ENCODE measurements at places on chromosomes 6 and 20.

DNA sequence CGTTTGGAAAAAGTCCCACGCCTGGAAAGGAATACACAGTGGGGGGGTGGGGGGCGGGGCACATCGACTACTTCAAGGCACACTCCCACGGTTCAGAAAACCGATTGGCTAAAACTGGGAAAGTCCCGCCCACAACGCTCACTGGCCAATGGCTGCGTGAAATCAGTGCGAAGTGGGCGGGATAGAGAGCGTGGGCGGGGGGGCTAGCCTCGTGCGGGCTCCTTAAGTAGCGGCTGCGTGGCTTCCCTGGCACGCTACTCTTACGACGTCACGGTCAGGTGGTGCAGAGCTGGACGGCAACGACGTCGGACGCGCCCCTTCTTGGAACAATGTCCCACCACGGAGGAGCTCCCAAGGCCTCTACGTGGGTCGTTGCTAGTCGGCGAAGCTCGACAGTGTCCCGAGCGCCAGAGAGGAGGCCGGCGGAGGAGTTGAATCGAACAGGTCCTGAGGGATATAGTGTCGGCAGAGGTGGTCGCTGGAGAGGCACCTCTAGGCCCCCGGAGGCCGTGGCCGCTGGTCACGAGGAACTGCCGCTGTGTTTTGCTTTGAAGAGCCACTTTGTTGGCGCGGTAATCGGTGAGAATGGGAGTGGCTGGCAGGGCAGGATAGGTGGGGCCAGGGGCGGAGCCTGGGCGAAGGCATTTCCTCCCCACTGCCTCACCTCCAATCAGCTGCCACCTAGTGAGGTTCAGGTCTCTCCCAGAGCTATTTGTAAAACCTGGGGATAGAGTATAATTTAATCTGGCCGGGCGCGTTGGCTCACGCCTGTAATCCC lies at the start of gene DDX43:
TSS of gene DDX43 (plus strand) at position 252 of the 778 bp plus-strand sequence. CDS start at position 330, 78 bp downstream.
- peak; percentile 61 for DNase-seq

DNA sequence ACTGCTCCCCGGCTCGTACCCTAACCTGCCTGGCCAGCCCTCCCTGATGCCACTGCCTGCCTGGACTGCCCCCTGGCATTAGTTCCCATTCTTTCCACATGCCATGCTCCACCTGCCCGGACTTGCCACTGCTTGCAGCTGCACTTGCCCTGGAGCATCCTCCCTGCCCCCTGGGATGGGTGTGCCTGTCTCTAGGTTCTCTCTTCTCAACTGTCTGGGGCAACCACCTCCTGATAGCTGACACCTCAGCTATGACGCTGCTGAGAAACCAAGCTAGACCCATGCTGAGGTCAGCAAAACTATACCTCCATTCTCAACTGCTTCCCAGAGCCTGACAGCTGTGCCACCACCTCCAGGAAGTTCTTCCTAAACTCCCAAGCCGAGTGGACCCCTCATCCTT lies 72.1 kb downstream of the PERP start:
- DNase-seq = no peak

DNA sequence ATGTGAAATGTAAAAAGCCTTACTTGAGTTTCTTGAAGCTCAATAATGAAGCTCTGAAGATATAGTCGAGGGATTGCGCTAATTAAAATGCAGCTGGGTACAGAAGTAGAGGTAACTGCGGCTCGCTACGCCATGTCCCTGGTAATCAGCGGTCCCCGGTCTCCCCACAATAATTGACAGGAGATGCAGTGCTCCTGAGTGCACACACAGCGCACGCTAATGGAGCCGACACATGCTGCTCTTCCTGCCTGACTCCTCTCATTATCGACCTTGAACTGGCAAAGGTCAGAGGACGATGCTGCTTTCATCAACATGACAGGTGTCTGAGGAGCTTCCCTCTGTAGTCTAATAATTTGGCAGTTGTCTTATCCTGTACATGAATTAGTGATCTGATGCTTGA lies 365.9 kb downstream of the RNF144B start:
- DNase-seq = no peak

GRCh38 chr6:159038914-159039884 lies 5.6 kb downstream of the TAGAP start:
- no peak for DNase-seq

GRCh38 chr20:51796340-51796739 lies 6.0 kb downstream of the SALL4 start:
- DNase-seq = peak; percentile 40

- peak; percentile 53 for DNase-seq
Observed at GRCh38 chr6:137043710-137044365, 927 bp downstream of the IL20RA start.

DNA sequence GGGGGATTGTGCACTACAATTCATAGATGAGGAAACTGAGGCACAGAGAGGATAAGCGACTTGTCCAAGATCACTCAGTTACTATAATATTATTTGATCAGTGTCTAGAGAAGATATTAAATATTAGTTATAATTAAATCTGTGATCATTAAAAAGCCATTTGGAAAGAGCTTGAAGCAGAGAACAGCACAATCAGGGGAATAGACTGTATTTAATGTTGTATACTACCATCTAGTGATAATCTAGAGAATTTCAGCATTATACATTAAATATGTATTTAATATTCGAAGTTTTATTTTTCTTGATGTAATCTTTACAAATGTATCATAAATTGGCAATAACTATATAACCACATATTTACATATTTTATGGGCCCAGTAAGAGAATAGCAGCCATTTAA lies 20.1 kb upstream of the MTCL3 start:
- DNase-seq = no peak

DNA sequence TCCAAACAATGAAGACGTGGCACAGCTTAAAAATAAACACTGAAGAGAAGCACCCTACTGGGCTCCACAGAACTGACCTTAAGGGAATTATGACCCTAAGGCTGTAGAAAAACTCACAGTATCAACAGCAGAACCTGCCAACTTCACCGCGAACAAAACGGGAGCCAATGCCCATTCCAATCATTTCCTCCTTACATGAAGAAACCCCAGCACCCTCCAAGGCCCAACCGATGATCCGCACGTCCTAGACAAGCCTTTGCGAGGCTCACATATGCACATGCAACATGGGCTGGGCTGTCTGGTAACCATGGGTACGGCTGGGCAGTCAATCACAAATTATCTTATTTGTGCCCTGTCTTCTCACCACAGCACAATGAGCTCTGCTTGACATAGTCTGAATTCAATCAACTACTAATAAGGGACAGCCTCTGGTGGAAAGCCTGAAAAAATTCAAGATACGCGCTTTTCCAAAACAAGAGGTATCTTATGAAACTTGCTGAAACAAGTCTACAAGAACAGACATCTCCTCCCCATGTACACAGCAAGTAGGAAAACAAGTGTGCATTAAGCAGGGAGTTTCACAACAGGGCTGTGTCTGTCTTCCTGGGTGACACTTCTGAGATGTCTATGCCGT lies 1.7 kb downstream of the DIDO1 start:
- DNase-seq = no peak

GRCh38 chr6:1629316-1629715 lies 19.6 kb downstream of the FOXC1 start:
- no peak for DNase-seq

- no peak for DNase-seq
Observed at GRCh38 chr20:30611239-30611984, 646.1 kb upstream of the DEFB115 start.

DNA sequence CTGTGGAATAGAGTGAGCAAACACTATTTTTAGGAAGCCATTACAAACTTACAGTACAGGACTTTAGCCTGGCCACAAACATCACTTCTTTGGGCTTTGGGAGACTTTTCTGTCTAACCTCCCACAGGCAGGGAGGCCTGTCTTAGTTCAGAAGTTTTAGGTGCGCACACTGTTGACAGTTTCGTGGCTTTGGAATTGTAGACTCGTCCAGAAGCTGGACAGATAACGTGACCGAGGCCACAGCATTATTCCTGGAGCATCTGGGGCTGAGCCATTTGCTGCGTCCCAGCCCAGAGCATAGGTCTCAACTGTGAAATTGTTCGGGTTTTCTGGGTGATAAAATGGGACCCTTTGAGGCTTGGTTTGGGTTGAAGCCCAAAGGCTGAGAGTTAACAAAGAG lies 53.8 kb downstream of the NDUFAF5 start:
- no peak for DNase-seq

- no peak for DNase-seq
Observed at GRCh38 chr20:13909067-13909466, 81.3 kb downstream of the SEL1L2 start.

DNA sequence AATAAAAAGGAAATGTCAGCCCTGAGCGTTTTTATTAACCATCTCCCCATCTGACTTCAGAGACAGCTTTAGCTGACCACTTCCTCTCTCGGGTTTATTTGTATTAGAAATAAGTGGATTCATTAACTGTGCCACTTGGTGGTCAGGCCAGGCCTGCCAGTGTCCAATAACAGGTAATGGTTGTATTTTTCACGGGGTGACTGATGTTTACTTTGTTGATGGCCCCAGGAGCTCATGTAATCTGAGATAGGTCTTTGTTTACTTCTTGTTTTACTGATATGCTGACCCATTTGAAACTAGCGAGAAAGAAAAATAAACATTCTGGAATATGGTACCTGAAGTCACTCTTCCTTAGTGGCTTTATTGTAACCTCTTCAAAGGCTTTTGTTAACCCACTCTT lies 504.3 kb upstream of the SLC35B3 start:
- no peak for DNase-seq

GRCh38 chr6:5150551-5151075 lies 65.5 kb downstream of the PPP1R3G start:
- no peak for DNase-seq

- DNase-seq = no peak
Observed at GRCh38 chr6:9851541-9852380, 563.1 kb downstream of the TFAP2A start.

DNA sequence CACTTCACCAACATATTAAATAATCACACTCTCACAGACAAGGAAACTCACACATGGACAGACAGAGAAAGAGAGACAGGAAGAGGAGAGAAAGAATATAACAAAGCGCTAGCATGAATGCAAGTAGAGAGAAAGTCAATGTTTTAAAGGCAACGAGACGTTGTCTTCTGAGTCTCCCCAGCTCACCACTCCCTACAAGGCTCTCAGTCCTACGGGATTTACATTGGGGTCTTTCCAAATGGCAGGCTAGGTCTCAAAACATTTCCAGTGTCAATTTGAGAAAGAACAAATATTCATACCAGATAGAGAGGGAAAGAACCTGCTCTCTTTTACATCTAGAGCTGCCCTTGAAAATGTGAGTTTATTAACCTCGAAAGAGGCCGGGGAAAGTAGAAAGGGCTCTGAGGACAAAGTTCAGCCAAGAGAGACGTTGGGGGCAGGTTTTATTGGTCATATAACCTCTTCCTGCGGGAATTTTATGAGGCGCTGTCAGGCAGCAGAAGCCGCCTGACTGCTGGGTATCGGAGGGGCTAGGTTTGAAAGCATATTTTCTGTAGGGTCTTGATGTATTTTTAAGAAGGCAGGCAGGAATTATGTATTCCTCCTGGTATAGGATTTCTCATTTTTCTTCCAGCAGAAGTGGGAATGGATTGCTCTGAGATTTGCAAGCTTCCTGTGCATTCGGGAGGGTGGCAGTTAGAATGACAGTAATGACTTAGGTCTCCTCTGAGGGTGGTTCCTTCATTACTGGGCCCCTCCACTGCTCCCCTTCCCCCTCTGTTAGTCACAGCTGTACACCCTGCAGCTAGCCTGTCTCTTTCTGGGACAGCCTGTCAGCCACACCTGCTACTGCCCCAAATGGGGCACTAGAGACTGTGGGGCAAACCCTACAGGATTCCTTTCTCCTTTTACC lies 34.4 kb upstream of the KIF16B start:
- DNase-seq = no peak

GRCh38 chr6:81304466-81304865 lies 448.0 kb downstream of the TENT5A start:
- no peak for DNase-seq

- DNase-seq = no peak
Observed at GRCh38 chr6:106152952-106153351, 66.8 kb downstream of the PRDM1 start.

GRCh38 chr20:18625907-18626655 lies 38.2 kb downstream of the DTD1 start:
- no peak for DNase-seq

GRCh38 chr6:16157492-16157891 lies 28.6 kb downstream of the MYLIP start:
- no peak for DNase-seq

GRCh38 chr20:55650657-55651360 lies 354.5 kb downstream of the CBLN4 start:
- no peak for DNase-seq

- DNase-seq = no peak
Observed at GRCh38 chr6:33610067-33610466, 11.1 kb upstream of the ITPR3 start.

DNA sequence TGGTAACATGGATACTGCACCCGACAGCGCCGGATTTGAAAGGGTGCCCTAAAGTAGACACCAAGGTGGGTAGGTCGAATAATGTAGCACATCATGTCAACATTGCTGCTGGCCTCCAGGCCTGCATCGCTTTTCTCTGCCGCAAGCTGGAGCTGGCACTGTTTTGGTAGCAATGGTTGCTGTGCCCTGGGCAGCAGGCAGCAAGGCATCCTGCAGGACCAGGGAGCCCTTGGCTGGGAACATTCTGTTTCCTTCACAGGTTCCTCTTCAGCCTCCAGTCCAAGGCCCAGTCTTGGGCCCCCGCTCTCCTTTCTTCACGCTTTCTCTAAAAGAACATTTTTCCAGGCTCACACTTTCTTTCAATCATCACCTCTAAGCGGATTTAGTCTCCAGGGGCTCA lies 365.8 kb upstream of the JARID2 start:
- no peak for DNase-seq

DNA sequence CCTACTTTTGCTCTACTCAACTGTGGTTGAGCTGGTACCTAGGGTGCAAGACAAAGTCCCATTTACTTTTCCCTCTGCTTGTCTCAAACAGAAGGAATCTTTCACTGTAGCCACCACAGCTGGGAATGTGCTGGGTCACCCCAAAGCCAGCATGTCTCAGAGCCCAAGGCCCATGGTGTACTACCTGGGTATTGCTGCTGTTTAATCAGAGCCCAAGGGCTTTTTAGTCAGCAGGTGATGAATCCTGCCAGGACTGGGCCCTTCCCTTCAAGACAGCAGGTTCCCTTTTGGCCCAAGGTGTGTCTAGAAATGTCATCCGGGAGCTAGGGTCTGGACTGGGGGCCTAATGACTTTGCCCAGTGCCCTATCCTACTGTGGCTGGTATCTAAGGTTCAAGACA lies 249.8 kb downstream of the HDGFL1 start:
- no peak for DNase-seq

- DNase-seq = peak; percentile 50
Observed at GRCh38 chr6:149473080-149474052, 11.4 kb downstream of the ZC3H12D start.
